Thoracic aorta (tissue), 2 donors: ENCODE measurements at places on chromosomes 5 and 9. TPM values are rescaled to one million over a fixed set of nuclear protein-coding genes. Genes with fewer than 3 reads are reported as not detected.

Gene KCNMB1
- total RNA-seq = 30.1 TPM

Gene ADAMTSL1
- total RNA-seq = 75.5 TPM

Gene SPINK6
- not detected for total RNA-seq

Gene ITK
- 8.2 TPM for total RNA-seq

Gene NTNG2
- 2.0 TPM for total RNA-seq

Gene LECT2
- not detected for total RNA-seq

Gene DDX31
- 7.6 TPM for total RNA-seq

Gene ZNF366
- total RNA-seq = 3.1 TPM

Gene MRRF
- 36.8 TPM for total RNA-seq

DNA sequence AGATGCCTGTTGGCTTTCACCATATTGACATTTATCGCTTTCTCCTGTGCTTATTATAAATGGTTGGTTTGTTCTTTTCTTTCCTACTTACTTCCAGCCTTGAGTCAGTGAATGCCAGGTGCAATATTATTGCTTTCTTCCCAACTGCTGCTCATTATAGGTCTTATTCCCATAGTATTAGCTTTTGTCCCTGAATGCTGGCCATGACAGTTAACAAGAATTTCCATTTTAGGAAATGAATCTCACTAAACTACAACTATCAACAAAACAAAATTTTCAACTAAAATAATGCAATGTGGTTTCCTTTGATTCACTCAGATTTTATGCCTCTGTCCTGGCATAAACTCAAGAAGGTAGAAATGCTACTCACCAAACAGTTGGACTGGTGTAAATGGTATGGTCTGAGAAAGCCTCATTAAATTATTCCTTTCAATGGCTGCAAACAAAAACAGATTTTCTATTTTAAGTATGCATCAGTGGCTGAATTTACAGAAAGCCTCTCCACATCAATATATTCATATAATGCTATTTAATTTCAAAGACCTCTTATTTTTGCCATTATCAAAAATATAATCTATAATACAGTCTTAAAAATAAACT is 145.4 kb downstream of the TRPM6 start:
- no peak for DNase-seq

DNA sequence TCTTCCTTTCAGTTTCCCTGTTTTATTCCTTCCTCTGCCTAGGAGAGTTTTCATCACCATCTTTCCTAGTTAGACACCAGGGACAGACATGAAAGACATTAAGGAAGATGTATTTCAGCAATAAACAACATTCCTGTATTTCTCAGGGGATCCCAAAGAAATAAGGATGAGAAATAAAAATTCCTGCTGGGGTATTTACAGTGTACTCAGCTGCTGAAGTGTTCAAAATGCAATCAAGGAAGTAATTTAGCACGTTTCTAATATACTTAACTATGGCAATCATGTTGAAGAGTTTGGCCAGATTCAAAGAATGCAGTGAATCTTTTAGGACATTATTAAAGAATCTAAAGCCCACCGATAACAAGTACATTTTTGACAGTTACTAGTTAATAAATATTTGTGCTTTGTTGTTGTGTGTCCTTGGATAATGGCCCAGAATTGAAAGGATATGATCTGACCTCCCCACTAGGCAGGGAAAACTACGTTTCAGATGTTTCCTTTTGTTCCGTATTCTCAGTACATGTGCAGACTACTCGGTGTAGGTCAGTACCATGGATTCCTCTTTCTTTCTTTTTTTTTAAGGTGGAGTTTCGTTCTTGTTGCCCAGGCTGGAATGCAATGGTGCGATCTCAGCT is 46.8 kb downstream of the INIP start:
- no peak for DNase-seq

DNA sequence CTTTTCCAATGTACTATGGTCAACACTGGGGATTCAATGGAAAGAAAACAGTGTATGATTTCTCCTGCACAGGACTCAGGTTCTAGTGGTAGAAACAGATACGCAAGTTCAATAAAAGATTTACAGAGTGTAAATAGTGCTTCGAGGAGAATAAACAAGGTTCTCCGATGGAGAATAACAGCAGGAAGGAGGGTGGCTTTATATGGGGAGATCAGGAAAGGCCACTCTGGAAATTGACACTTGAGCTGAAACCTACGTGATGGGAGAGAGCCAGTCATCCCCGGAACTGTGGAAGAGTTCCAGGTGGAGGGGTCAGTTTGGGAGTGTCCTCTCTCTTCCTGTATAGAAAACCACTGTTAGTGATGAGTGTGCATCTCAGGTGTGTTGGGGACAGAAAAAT is 65.9 kb downstream of the GARNL3 start:
- DNase-seq = no peak

DNA sequence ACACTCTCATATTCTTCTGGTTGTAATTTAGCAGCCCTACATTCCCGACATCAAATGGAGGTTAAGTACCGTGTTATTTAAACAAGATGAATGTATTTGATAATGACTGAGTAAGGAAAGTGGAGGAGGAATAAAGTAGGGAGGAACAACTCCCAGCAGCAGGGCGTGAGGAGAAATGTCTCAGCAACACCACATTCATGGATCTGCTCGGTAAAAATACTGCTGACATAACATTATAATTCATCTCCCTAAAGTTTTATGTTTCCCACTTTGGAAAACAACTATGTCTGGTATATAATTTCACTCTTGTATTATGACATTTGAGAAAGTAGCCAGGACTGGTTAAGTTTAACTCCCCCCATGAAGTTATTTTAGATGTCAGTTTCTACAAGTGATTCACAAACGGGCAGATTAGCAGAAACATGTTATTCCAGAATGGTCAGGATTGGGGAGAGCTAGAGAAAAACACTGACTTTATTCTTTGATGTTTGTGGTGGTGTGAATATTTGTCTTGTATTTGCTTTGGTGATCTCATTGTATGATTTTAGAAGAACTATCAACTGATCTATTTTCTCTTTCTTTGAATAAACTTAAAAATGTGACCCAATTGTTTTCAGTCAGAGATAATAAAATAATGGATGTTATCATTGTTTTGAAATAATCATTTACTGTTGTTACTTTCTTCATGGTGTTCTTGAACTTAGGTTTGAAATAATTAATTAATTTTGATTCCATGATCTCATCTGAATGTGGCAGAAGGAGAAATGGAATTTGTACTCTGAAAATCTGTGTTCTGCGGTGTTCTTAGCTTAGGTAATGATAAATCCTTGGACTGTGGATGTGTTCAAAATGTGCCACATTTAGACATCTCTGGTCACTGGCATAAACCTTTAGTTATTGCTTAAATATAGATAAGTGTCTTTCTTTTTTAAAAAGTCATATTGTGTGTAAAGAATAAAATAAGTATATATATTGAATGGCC is 303.6 kb upstream of the ZNF608 start:
- no peak for DNase-seq

GRCh38 chr9:86531273-86531970 is 177.2 kb upstream of the TUT7 start:
- no peak for DNase-seq

DNA sequence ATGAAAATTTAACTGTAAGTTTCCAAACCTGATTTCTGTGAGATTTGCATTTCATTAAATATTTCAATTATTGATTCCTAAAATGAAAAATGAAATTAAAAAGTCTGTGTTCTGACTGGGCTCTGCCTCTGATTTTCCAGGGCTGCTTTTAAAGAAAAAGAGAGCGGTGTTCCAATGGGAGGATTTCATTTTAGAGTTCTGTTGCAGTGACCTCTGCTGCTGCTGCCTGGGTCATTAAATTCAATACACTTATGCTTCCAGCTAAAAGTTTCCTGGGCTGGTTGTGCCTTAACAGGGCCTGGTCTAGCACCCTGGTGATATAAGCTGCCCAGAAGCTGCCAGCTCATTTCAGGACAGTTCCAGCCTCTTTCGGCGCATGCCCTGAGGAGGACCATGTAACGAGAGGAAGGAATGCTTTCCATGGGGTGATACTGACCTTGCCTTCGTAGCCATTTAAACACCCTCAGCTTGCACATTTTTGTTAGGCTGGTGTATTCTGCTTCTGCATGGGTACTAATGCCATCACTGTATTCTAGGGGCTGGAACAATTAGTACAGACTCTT is 93.3 kb downstream of the TMEM174 start:
- no peak for DNase-seq

DNA sequence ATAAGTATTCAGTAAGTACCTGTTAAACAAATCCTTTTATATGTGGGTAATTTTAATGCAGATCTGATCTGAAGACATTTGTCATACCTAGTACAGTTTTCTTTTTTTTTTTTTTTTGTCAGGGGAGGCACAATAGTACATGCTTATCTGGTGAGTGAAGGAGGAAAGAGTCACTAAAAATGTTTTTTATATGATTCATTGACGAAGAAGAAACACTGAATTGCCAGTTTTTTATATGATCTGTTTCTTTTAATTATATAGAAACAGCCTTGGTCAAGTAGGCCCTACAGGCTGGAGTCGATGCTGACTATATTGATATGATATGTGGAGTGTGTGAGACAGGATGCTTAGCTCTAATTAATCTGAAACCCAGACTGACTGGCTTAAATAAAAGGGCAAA is 315.2 kb downstream of the PSAT1 start:
- no peak for DNase-seq

DNA sequence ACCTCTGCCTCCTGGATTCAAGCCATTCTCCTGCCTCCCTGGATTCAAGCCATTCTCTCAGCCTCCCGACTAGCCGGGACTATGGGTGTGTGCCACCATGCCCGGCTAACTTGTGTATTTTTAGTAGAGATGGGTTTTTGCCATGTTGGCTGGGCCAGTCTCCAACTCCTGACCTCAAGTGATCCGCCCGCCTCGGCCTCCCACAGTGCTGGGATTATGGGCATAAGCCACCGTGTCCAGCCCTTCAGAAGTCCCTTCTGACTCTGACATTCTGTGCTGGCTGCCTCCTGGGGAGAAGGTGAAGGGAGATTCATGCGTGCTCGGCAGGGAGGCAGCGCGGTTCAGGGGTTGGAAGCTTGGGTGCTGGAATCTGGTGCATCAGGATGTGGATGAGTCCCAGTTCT is 28.8 kb downstream of the PRRX2 start:
- DNase-seq = peak; percentile 65

DNA sequence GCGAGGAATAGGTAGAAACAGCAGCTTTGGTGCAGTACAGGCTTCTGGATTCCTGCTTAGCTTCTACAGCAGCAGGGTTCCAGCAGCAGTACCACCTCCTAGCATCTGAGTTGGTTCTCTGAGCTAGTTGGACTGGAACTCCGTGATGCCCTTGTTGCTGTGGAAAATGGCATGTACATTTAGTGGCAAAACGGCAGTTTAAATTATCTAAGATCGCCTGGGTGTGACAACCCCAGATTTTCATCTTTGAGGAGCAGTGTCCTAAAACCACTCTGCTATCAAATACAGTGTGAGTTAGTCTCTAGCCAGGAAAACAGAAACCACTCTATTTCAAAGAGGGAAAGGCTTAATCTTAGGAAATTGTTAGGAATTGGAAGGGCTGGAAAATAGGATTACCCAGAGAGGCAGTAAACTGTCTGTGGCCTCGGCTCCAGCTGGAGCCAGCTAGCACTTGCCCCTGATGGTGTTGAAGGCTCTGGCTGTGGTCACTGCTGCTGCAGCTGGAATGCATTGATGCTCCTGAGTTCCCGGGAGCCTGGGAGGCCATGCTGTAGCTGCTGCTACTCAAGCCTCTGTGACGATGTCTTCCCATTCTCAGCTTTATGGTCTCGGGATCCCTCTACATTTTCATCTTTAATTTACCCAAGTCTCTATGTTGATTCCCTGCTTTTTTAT is 29.4 kb downstream of the RAD23B start:
- DNase-seq = no peak

DNA sequence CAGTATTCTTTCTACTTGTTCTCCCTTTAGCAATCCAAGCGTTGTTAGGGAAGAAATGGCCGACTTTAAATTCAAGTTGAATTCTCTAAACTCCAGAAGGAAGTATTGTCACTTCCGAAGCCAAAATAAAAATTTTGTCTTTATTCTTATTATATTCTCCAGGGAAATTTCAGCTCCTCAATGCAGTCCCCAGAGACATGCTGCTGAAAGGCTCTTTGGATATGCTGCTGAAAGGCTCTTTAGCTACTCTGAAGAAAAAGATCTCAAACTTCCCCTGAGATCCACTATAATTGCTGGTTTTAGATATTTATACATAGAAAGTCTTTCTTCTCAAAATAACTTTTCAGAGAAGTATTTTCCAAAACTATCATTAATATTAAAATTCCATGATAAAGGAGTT is 92.3 kb upstream of the PARP8 start:
- no peak for DNase-seq

- no peak for DNase-seq
Observed at GRCh38 chr9:114166103-114166470, 10.8 kb downstream of the COL27A1 start.

DNA sequence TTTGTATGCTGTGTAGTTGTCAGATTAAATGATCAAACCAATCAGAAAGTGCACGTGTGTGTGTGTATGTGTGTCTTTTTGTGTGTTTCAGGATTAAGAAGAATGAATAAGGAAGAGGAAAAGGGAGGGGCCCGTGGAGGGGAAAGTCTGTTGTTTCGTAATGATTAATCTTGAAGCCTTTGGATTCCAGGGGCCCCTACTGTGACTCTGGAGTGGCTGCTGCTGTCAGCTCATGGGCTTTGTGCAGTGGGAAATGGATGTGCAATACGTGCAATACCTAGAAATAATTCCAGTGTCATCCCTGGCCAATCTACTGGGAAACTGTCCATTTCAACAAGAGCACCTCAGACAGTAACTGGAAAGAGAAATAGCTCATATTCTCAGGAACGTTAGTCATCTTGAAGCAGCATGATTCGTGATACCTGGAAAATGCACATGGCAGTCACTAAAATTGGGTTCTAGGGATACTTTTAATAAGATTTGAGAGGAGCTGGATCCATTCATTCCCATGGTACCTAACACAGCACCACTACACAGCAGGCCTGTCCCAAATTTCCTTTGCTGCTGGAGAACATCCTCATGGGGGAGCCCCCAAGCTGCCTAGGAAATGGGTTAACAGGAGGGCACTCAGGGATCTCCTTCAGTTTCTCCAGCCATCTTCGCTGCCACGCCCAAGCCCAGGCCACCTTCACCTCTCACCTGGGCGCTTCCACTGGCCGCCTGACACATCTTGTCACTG is 186.3 kb downstream of the NR3C1 start:
- no peak for DNase-seq

GRCh38 chr9:136117916-136118319 is 757 bp downstream of the TMEM250 start:
- no peak for DNase-seq

DNA sequence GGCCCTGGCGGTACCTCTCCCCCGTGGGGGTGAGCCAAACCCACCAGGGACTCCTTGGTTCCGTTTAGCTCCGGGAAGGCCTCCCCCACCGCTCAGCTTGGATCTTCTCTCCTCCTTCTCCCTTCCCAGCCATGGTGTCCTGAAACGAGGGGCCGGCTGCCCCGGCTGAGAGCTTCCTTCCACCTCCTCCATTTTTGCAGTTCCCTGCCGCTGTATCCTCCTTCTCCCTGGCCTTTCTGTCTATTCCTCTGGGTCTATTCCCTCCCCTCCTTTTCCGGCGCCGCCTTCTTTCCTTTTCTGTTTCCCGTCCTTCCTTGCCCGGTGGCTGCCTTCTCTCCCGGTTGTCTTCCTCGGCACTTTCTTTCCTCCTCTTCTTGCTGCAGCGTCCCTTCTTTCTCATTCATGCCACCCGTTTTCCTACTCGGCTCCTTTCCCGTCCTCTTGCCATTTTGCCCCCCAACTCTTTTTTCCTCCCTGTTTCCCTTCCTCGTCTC is 110.4 kb downstream of the LIFR start:
- no peak for DNase-seq

- no peak for DNase-seq
Observed at GRCh38 chr9:72623156-72623555, 101.7 kb downstream of the TMC1 start.

GRCh38 chr5:96775689-96776088 is 32.1 kb downstream of the ERAP1 start:
- no peak for DNase-seq
